ENCODE measurements at places on chromosomes 5 and 9.
A peak's percentile ranks its signal among the peaks of the same experiment; 100 is the strongest.

- no peak for DNase-seq
Observed at GRCh38 chr9:136445799-136446198, 6.2 kb upstream of the INPP5E start.

- DNase-seq, result no peak
Observed at GRCh38 chr5:162514116-162514515, 446.5 kb downstream of the GABRG2 start.

- DNase-seq, result no peak
Observed at GRCh38 chr9:127557466-127557869, 54.6 kb upstream of the STXBP1 start.

DNA sequence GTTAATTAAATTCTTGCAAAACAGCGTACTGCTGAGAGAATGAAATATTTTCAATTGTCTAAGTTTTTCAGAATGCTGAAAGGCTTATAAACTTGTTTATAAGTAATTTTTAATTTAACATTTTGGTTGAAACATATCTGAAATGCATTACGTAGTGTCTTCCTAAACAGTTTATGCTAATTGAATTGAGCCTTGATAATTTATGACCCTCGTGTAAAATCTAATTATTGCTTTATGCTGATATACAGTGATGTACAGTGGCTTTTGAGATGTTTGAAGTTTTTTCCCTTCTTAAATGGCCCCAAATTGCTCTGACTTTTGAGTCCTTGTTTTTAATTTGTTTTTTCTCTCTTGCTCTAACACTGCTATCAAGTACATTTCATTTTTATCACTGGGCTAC, 262.7 kb downstream of the FBXL7 start:
- DNase-seq, result no peak

DNA sequence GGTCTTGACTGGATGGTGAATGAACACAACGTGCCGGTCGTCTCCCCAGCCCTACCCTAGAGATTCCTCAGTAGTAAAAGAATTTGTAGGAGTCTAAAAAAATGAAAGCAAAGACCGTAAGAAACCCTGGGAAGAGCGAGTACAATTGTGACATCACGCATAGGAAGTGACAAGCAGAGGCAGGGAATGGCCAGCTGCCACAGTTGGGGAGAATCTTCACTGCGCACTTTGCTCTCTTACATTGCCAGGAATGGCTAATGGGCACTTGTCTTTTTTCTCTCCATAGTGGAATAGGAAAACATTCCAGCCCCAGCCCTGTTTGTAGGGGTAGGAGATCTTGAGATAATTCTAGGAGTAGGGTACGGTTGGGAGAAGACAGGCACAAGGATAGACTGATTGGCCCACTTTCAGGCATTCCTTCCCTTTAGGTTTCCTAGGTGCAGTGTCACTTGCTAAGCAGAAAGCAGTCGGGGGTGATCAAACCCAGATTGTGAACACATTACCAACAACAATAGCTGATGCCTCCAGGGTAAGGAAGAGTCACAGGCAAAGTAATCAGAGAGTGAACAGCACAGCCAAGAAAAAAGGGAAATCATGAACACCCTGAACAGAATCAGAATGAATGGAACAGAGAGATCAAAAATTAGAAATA, 302.7 kb downstream of the MAN2A1 start:
- DNase-seq, result no peak

DNA sequence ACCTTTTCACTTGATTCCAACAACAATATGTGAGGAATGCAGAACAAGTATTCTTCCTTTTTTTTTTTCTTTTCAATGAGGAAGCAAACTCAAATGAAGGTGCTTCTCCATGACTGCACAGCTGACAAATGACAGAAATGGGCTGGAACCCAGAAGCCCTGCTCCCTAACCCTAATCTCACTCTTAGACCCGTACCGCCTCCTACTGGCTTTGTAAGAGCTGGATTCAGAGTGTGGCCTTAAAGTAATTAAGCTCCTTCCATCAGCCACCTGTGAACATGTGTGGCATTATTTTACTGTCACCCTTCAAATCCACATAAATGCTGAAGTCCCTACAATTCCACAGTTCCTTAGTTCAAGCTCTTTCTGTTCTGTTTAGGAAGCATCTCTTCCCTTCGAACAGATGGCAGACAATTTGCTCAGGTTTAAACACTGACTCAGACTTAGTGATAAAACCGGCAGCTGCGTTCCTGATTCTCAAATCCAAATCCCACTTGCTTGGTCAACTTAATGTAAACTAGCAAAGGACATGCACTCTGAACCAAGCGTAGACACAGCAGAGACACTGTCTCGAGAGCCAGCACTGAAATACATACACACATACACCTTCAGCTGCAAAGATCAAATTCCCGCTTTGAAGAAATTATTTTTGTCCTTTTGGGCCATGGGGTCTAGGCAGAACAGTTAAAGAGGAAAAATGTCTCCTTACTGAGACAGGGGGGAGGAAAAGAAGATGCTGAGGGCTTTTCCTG, 316.7 kb upstream of the TLE4 start:
- no peak for DNase-seq

DNA sequence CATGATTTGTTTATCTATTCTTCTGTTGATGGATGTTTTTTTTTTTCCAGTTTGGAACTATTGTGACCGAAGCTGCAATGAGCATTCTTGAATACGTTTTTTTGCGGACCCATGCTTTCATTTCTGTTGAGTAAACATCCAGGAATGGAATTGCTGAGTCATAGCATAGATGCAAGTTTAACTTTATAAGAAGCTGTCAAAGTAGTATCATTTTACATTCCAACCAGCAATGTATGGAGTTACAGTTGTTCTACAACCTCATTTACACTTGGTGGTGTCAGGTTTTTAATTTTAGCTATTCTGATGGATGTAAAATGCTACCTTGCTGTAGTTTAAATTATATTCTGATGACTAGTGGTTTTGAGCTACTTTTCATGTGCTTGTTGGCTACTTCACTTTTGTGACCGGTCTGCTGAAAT, 49.0 kb downstream of the NPR3 start:
- no peak for DNase-seq

- DNase-seq, result no peak
Observed at GRCh38 chr9:117795271-117795670, 91.1 kb downstream of the TLR4 start.

GRCh38 chr5:54756796-54757402, 228.5 kb downstream of the ESM1 start:
- DNase-seq, result no peak

DNA sequence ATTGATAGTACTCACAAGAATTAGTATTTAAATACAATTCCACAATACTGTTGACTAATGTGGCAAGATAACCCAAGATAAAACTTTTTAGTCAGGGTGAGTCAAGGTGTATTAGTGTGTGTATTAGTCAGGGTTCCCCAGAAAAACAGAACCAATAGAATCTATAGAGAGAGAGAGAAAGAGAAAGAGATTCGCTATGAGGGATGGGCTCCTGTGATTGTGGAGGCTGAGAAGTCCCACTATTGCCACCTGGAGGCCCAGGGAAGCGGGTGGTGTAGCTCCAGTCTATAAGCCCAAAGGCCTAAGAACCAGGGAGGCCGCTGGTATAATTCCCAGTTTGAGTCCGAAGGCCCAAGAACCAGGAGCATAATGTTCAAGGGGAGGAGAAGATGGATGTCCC, 10.0 kb upstream of the SHISAL2B start:
- DNase-seq, result peak; percentile 19

DNA sequence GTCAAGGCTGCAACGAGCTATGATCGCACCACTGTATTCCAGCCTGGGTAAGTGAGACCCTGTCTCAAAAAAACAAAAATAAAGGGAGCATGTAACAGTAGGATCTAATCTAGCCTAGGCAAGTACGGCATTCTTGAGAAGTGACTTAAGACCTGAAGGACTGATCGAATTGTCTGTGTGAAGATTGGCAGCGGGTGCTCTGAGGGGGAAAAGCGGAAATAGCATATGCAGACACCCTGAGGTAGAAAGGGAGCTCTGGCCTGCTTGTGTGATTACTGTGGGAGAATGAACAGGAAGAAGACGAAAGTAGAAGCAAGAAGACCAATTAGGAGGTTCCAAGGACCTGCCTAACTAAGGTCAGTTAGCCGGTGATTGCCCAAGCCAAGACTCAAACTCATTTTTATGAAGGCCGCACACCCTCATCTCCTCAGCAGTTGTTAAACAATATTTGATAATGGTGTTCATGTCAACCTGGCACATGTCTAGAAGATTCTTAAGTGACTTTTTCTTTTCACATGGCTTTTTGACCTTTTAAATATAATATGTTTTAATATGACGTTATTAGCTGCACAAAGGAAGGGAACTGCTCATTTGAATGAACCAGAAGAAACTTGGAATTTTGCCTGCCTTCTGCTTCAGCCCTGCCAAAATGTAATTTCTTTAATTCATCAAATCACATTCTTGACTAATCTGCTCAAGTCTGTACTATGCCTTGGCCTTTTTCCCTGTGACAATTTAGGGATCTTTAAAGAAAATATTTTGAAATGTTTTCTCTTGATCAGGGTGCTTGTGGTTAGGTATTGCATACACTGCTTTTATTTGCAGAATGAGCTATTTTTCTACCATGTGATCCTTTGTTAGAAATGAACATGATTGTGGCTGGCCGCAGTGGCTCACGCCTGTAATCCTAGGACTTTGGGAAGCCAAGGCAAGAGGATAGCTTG, 289.2 kb upstream of the DMRT1 start:
- no peak for DNase-seq

- no peak for DNase-seq
Observed at GRCh38 chr5:158629591-158630312, 470.0 kb downstream of the EBF1 start.

- DNase-seq, result no peak
Observed at GRCh38 chr9:133767008-133767407, 28.9 kb upstream of the SARDH start.

GRCh38 chr5:130528474-130528873, 624.2 kb downstream of the CHSY3 start:
- no peak for DNase-seq

DNA sequence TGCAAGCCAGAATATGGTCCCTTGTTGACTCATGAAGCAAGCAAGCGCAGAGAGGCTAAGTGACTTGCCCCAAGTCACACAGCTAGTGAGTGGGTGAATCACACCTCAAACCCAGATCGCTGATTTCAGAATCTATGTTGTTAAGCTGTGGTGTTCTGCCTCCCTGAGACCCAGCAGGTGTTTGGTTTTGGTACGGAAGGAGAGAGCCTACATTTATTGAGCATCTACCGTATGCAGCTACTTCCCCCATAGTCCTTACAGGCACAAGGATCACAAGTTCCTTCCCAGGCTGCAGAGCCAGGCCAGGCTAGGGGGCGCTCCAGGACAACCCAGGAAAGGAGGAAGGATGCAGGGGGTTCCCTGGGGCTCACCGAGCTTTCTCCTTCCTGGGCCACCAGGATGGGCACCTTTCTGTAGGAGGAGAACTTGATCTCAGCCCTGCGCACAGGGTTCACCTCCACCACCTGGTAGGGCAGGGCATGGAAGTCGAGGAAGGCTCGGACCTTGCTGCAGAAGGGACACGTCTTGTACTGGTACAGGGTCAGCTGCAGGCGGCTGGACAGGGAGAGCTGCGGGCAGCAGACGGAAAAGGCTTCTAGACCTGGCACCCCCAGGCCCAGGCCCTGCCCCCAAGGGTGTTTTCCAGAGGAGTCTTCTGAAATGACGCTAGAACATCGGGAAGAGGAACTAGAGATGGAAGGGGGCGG, 2.5 kb downstream of the PTGES2 start:
- peak; percentile 64 for DNase-seq

- DNase-seq, result peak; percentile 5
Observed at GRCh38 chr9:117414220-117414905, 494 bp downstream of the ASTN2 start.

GRCh38 chr5:107216587-107216986, 454.1 kb downstream of the EFNA5 start:
- DNase-seq, result no peak

GRCh38 chr5:55176176-55176818, 3.3 kb upstream of the CDC20B start:
- peak; percentile 37 for DNase-seq

DNA sequence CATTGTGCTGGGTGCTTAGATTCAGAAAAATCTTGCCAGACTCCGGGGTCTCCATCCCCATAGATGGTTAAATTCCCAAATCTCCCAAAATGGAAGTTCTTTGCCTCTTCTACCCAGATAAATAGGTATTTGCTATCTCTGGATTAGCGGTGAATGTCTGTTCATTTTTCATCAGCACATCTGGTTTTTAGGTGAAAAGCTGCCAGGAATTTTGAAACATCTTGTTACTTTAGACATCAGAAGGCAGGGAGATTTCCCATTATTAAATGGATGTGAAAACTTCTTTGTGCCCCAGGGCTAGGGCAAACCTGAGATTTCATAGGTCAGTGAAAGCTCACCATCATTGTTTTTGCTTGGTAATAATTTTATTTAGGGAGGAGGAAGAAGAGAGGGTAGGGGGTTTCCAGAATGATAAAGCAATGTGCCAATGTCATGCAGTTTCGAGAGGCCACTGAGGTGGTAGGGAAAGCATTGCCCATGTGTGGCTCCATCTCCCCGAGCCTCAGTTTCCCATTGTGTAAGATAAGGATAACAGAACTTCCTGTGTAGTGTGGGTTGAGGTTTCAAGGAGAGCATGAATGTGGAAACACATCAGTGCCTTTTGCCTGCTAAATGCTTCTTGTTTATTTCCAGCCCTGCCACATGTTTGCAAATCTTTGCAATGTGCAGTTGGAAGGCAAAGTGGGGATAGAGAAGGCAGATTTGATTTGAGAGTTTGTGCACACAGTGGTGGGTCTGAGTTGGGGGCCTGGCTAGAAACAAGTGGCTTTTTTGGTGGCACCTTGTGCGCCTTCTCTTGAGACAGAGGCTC, 147.2 kb upstream of the KLF4 start:
- DNase-seq, result no peak

GRCh38 chr5:11385251-11385900, 518.9 kb downstream of the CTNND2 start:
- no peak for DNase-seq

DNA sequence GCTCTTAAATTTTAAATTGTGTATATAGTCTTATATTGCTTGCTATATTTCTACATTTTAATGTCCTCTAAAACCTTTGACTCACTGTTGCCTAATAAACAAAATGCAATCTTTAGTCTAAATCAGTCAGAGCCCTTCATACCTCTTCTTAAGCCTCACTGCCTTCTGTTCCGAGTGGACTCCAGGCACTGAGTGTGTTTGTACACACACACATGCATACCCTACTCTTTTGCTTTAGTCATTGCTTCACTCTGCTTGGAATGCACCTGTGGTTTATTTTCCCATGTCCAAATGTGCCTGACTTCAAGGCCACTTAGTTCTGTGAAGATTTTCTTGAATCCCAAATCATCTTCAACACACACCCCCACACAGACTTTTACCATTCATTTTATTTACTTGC, 60.9 kb downstream of the SLC12A2 start:
- no peak for DNase-seq

- no peak for DNase-seq
Observed at GRCh38 chr9:77449240-77450084, 198.7 kb downstream of the GNA14 start.

GRCh38 chr5:19923742-19924141, 64.3 kb downstream of the CDH18 start:
- DNase-seq, result no peak

DNA sequence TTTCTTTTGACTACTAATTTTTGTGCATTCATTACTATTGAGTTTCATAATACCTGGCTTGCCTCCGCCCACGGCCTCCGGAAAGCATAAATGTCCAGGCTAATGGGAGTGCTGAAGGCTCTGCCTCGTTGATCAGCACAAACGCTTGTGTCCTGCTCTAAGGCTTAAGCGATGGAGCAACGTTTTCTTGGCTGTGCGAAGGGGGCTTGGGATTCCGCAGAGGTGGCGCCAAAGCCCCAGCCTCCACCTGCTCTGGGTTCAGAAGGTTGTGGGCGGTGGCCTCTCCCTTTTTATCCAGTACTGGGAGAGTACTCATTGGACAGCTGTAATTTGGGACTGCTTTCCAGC, 19.7 kb downstream of the ANXA2R start:
- DNase-seq, result peak; percentile 50

GRCh38 chr9:108854641-108855528, 901 bp downstream of the ACTL7B start:
- no peak for DNase-seq
